Vagina (tissue), 2 donors: ENCODE measurements at places on chromosomes 2 and 18.

- no peak for DNase-seq
Observed at GRCh38 chr2:67485431-67485830, 88.3 kb downstream of the ETAA1 start.

- no peak for DNase-seq
Observed at GRCh38 chr2:119849838-119850565, 90.3 kb downstream of the PTPN4 start.

DNA sequence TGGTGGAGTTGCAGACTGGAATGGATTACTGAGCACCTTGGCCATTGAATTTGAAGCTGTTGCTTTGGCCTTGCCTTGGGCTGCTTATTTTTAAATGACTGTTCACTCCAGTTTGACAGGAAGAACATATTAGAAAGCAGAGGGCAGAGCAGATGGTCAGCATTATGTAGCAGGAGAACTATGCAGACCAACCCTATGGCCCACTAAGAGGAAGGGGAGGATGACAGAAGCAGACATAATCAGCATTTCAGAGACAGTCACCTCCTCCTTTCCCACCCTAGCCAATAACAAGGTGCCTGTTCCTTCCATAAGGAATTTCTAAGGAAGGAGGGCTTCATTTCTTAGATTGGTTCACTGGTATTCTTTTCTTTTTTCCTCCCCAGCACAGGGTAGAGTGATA, 2.4 kb downstream of the CHRNA1 start:
- no peak for DNase-seq

- DNase-seq, result peak; percentile 70
Observed at GRCh38 chr18:76672627-76673026, 149.7 kb upstream of the ZNF236 start.

- DNase-seq, result no peak
Observed at GRCh38 chr2:141517180-141517851, 613.5 kb downstream of the LRP1B start.
